ENCODE measurements at places on chromosomes 7 and 10. TPM values are rescaled to one million over a fixed set of nuclear protein-coding genes. Genes with fewer than 3 reads are reported as not detected.
A peak's percentile ranks its signal among the peaks of the same experiment; 100 is the strongest.

DNA sequence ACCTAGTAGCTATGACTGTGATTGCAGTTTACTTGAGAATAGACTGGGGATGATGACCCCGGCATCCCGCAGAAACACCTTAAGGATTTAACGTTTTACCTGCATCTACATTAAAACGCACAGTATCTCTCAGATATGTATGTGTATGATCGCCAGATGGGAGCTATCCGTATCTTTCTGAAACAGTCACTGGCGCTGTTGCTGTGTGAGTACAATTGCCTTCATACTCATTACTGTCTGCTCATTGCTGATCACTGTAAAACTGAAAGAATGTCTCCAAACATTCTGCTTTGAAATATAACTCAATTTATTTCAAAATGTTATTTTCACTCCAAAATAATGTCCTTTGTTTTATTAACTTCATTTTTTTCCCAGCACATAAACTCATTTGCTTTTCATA, 388.9 kb upstream of the AKR1E2 start:
- H3K4me1 ChIP-seq: no peaks in the 10 kb centered on the region
- no peaks in the 10 kb centered on the region for H3K36me3 ChIP-seq
- no peaks in the 10 kb centered on the region for H3K27me3 ChIP-seq

DNA sequence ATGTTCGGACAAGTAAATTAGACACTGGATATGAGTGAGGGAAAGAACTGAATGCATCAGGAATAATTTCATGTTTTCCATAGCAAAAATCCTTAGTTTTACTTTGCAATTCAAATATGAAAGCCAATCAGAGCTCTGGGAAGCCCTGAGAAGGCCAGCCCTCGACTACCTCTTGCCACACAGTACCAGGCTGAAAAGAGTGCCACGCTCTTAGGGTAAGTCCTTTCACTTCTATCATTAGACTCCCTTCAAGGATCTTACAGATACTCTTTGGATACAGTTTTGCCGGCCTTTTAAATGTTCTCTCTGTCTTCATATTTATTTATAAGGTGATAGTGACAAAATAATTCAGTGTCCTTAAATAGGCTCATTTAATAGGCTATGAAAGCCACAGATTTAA, 1.9 kb downstream of the COBL start:
- H3K4me1 ChIP-seq: peaks cover 8% of the 10 kb centered on the region
- H3K27ac ChIP-seq: peak overlapping the region; percentile 88
- no peaks in the 10 kb centered on the region for H3K36me3 ChIP-seq
- H3K4me3 ChIP-seq: peak overlapping the region; percentile 66
- peaks cover 28% of the 10 kb centered on the region for H3K27me3 ChIP-seq

DNA sequence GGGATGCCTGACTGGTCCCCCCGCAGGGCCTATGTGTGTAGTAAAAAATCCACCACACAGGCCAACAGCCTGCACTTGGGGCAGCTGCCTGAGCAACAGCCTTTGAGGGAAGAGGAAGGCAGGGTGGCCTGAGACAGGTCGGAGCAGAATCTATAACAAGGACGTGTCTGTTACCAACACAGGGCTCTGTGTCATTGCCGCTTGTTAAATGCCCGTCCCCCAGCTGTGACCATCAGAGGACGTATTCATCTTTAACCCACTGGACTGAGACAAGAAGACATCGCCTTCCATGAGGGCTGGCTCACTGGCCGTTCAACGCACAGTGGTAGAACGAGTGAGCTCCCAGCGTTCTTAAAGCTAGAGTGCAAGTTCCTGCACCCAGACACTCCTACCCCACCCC, 7.8 kb downstream of the PDIA4 start:
- no peak overlapping the region for H3K4me3 ChIP-seq

- no peak overlapping the region for H3K27ac ChIP-seq
- H3K36me3 ChIP-seq: no peaks in the 10 kb centered on the region
- H3K4me3 ChIP-seq: no peak overlapping the region
- DNase-seq: no peak
Observed at GRCh38 chr7:3112479-3113134, 68.9 kb upstream of the CARD11 start.

DNA sequence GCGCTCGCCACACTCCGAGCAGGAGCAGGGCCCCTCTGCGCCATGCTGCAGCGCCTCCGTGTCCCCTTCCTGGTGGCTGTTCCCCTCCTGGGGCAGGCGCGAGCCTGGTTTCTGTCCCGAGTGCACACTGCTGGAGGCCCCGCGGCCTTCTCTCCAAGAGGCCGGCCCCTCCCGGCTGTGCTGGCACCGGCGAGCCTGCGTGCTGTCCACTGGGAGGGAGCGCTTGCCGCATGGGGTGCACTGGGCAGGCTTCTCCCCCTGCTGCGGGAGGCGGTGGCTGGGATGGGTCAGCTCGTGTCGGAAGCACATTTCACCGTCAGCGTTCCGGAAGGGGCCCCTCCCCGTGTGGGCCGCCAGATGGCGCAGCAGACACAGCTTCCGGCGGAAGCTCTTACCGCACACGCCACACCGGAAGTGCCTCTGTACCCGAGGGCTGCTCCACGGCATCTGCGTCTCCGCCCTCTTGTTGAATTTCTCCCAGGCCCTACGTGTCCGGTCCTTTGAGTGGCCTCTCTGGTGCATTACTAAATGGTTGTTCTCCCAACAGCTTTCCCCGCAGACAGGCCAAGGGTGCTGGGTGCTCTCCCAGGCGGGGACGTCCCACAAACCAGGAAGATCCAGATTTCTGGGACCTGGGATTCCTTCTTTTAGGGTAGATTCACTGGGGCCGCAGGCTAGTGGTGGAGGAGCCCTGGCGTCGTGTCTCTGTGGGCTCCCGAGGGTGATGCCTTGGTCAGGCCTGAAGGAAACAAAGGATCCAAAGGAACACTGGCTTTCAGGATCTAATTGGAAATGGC, 18.7 kb downstream of the ZNF786 start:
- no peak for DNase-seq
- H3K36me3 ChIP-seq: peaks cover 47% of the 10 kb centered on the region

DNA sequence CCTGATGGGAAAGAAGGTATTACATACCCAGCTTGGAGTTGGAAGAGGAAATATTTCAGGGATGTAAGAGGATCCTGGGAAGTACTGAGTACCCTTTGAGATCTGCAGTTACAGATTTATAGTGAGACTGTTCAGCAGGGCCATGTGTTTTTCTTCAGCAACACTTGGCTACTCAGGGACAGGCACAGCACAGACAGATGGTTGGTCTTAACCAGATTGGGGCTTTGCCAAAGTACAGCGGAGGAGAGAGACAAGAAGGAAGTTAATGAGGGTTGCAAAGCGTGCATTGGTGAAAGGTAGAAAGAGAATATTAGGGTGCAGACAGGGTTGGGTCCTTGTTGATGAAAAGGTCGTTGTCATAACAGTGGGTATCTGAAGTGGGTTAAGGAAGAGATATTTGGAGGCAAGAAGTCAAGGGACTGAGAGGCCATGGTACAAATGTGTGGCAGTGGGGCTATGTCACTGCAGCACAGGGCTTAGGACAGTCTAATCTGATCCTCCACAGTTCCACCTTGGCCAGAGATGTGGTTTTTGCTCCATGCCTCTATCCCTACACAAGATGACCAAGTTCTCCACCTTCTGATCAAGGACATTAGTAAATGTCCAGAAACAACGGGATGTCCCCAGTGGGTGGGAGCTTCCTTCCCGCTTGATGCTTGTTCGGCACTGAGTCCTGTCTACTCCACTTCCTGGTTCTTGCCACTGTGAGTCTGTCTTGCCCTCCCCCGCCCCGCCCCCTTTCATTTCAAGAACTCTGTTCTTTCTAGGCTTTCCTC, 18.9 kb upstream of the DNAJC1 start:
- H3K27me3 ChIP-seq: no peaks in the 10 kb centered on the region
- peaks cover 19% of the 10 kb centered on the region for H3K4me1 ChIP-seq
- peak overlapping the region; percentile 21 for H3K4me3 ChIP-seq
- H3K36me3 ChIP-seq: no peaks in the 10 kb centered on the region

The HOXA1 gene
- total RNA-seq: 0.77 TPM

The ODAD2 gene
- 4.5 TPM for total RNA-seq

The HOXA6 gene
- total RNA-seq: 4.6 TPM
